ENCODE measurements at places on chromosomes 11 and 22.

DNA sequence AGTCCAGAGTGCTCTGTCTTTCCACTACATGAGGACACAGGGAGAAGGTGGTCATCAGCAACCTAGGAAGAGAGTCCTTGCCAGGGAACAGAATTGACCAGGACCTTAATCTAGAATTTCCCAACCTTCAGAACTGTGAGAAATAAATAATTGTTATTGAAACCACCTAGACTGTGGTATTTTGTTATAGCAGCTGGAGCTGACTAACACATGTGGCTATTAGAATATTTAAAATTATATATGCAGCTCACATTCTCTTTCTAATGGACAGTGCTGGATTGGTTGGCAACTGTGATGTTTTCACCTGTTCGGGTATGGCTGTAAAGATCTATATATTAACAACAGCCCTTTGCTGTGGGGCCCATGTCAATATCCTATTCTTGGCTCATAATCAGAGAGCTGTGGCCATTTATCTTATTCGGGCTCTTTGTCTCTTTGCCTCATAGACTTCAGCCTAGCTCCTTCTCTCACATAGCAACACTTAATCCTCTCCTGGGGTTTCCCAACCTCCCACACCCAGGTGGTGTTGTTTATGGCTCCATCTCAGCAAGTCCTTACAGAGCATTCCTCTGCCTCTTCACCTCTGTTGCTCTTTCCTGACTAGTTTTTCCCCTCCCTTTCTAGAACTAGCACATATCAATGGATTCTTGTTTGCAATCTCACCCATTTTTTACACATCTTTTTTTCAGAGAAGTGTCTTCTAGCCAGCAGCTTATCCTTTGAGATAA, 46.4 kb upstream of the AMOTL1 start:
- no peak for DNase-seq

GRCh38 chr22:29184849-29185490, 20.7 kb upstream of the EMID1 start:
- DNase-seq = no peak

DNA sequence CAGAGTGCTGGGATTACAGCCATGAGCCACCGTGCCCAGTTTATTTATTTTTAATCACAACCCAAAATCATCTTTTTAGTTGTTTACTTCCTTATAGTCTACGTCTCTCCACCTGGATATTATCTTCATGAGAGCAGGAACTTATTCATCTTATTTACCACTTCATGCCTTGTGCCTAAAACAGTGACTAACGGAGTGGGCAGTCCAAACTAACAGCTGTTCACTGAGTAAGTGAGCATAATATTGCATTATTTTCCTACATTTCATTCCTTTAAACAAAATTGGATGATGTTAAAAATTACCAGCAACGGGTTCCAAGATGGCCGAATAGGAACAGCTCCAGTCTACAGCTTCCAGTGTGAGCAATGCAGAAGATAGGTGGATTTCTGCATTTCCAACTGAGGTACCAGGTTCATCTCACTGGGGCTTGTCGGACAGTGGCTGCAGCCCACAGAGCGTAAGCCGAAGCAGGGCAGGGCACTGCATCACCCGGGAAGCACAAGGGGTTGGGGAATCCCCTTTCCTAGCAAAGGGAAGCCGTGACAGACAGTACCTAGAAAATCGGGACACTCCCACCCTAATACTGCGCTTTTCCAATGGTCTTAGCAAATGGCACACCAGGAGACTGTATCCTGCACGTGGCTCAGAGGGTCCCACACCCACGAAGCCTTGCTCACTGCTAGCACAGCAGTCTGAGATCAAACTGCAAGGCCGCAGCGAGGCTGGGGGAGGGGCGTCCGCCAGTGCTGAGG, 14.1 kb downstream of the TMEM123 start:
- DNase-seq = no peak

GRCh38 chr11:6228520-6228919, 5.9 kb downstream of the FHIP1B start:
- no peak for DNase-seq

DNA sequence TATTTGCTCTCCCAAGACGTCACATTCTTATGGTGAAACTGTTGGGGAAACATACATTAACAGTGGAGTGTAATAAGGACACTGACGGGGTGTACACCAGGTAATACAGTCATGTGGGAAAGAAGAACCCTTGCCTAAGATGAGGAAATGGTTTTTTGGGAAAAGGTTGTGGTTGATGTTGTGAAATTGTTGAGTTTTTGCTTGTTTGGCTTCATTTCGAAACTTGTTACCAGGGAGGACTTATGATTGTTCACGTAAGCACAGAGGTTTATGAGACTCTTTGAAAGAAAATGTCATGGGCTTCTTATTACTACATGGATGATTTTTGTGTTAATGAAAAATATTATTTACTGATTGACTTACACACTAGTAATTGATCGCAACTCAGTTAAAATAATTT, 16.8 kb downstream of the ANO3 start:
- DNase-seq = no peak

DNA sequence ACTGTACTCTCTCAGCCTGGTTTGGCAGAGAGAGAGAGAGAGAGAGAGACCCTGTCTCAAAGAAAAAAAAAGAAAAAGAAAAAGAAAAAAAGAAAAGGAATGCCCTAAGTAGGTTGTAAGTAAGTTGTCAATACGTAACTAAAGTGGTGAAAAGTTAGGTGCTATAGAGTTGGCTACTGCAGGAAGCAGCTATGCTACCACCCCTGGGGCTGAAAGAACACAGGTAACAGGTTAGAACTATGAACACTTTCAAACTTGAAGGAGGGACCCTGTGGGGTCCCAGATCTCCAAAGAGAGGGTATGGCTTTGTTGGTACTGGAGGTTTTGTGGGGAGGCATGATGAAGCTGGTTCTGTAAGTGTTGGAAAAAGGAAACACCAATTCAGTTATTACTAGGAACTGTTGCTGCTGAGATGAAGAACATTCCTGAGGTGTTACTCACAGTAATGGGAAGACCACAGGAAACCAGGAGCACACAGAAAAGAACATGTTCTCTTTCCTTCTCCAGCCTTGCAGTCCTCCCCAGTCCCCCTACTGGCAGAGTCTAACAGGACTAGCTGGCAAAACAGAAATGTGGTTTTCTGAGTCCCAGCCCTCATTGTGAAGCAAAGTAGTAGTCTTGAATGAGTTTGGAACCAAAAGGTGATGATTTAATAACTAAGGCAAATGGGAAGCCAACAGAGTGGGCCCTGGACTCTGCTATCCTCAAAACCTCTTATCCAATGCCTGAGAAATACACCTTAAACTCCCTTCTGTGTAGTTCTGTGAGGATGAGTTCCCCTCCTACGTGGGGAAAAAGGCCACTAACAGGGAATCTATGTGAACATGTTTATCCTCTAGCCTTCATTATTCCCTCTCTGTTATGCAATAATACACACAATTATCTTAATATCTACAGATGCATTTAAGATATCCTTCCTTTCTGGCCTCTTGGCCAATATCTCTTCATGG, 427.0 kb upstream of the DDI1 start:
- no peak for DNase-seq

DNA sequence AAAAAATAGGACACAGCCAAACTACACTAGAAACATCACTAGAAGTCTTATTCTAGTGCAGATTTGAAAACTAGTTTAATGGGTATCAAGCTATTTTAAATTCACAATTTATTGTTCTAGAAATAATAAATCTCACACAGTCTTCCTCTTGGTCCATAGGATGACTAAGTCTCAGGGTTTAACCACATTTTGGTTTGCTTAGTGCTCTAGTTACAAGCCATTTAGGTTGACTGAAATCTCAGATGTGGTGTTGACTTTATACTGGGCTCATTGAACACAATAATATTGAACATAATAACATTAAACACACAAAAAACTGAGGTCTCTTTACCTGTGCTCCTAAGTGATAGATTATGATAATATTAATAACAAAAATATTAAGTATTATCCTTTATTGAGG, 760.3 kb upstream of the CCDC179 start:
- DNase-seq = no peak

GRCh38 chr11:95506777-95507176, 275.8 kb upstream of the SESN3 start:
- no peak for DNase-seq

DNA sequence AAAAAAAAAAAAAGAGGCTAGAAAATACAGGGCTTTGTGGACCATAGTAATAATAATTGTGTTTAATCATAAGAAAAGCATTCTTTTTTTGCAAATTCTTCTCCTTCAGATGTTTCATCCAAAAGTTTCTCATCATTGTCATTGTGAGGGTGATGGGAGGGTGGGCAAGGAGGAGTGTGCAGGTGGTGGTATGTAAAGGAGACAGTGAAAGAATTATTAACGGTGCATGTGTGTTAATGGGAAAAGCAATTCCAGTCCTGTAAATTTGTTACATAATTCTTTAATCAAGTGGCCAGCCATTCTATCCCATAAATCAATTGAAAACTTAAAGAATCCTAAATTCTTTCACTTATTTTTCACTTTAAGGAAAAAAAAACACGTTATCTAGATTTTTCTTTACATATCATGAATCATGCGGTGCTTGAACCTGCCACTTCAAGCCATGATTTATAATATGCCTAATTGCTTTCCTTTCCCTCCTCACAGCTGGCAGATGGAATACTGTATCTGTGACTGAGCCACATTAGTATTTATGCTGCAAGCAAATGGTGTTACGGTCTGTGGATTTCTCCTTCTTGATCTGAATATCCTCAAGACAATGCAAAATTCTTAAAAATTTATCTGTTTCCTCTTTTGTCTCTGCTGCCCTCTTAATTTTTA, 318.5 kb downstream of the JRKL start:
- no peak for DNase-seq

GRCh38 chr11:11449327-11449726, 96.3 kb upstream of the CSNK2A3 start:
- no peak for DNase-seq

- no peak for DNase-seq
Measured at GRCh38 chr11:126592496-126593410, 237.3 kb downstream of the ST3GAL4 start.

DNA sequence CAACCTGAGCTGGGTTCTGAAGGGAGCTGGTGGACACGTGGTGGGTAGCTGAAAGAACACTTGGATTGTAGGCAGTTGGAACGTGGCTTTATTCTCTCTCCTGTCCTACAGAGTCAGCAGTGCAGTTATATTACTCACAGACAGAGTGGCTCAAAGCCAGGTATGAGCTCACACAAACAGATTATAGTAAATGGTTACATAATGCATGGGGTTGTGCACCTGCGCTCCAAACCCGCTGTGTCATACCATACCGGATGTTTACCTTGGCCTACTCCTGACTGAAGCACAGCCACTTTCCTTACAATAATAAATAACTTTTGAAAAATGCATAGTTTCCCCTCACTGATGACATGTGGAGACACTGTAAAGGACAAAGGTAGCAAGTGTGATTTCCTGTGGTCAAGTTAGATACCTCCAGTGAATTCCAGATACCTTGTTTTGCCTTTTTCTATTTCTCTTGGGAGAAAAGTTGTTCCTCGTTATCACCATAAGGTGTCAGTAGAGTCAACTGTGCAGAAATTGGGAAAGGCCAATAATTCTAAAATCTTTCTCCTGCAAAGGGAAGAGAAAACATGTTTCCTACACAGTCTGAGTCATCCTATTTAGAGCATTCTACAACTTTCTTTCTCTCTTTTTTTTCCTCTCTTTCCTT, 13.5 kb downstream of the MS4A6A start:
- no peak for DNase-seq
